Endothelial cell (in vitro differentiated cells): ENCODE measurements at places on chromosomes 4 and X.

- peaks cover 8% of the 10 kb centered on the region for H3K36me3 ChIP-seq
- no peaks in the 10 kb centered on the region for H3K27me3 ChIP-seq
- H3K4me3 ChIP-seq: no peak overlapping the region
- H3K27ac ChIP-seq: no peak overlapping the region
These were observed 19.4 kb upstream of the KLHL8 start for GRCh38 chr4:87239821-87240220.

- DNase-seq: no peak
- no peaks in the 10 kb centered on the region for H3K36me3 ChIP-seq
- no peaks in the 10 kb centered on the region for H3K27me3 ChIP-seq
- no peaks in the 10 kb centered on the region for H3K4me1 ChIP-seq
These were observed 68.8 kb upstream of the ARHGAP24 start for GRCh38 chr4:85406185-85406584.

- H3K36me3 ChIP-seq: no peaks in the 10 kb centered on the region
- H3K4me3 ChIP-seq: no peak overlapping the region
- DNase-seq: peak; percentile 41
- no peaks in the 10 kb centered on the region for H3K4me1 ChIP-seq
- H3K27me3 ChIP-seq: peaks cover 2% of the 10 kb centered on the region
- H3K27ac ChIP-seq: no peak overlapping the region
These were observed 623.8 kb upstream of the DIPK2B start for GRCh38 chrX:45824471-45824870.

DNA sequence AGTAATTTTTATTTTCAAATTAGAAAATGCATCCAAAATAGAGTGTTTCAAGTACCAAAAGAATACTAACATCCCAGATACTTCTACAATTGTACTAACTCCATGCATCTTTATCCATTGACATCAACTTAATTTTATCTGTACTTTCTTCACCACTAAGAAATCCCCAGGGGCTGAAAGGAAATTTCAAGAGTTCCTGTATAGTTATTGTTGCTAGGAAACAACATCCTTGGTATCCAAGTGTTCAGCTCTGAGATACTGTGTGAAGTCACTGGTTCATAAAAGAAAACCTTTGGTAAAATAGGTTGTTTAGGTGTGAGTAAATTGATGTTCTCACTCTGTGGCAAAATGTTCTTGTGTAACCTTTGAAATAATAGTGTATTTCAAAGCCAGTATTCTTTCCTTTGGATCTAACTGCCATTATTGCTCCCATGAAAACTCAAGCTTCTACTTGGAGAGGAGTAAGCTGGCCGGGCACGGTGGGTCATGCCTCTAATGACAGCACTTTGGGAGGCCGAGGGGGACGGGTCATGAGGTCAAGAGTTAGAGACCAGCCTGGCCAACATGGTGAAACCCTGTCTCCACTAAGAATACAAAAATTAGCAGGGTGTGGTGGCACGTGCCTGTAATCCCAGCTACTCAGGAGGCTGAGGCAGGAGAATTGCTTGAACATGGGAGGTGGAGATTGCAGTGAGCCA lies 72.9 kb downstream of the COMMD8 start:
- H3K4me3 ChIP-seq: no peak overlapping the region
- no peaks in the 10 kb centered on the region for H3K36me3 ChIP-seq
- H3K27ac ChIP-seq: no peak overlapping the region
- peaks cover 2% of the 10 kb centered on the region for H3K27me3 ChIP-seq
- DNase-seq: no peak

DNA sequence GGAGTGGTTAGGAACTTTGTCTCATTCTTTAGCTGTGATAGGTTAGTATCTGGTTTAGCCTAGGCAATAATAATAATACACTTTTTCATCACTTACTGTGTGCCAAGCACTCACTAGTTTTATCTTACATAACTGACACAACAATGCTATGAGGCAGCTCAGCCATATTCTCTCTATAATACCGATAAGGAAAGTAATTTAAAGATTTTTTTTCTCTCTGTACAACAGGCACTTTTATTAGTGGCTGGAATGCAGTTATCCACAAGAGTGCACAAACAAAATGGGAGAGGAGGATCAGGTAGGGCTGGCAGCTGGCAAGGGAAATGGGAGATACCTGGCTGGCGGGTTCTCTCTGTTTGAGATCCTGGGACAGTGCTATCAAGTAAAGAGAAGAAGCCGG lies 7.6 kb downstream of the RELL1 start:
- peaks cover 26% of the 10 kb centered on the region for H3K4me1 ChIP-seq
- peaks cover 5% of the 10 kb centered on the region for H3K27me3 ChIP-seq
- H3K36me3 ChIP-seq: peaks cover 5% of the 10 kb centered on the region
- H3K27ac ChIP-seq: no peak overlapping the region
- H3K4me3 ChIP-seq: no peak overlapping the region

- DNase-seq: peak; percentile 67
- H3K36me3 ChIP-seq: peaks cover 4% of the 10 kb centered on the region
- no peak overlapping the region for H3K4me3 ChIP-seq
- peaks cover 29% of the 10 kb centered on the region for H3K27me3 ChIP-seq
- no peak overlapping the region for H3K27ac ChIP-seq
These were observed 2.5 kb upstream of the HTRA3 start for GRCh38 chr4:8267077-8267476.

- no peaks in the 10 kb centered on the region for H3K27me3 ChIP-seq
- H3K36me3 ChIP-seq: no peaks in the 10 kb centered on the region
- H3K4me3 ChIP-seq: no peak overlapping the region
- no peak overlapping the region for H3K27ac ChIP-seq
These were observed 49.9 kb upstream of the MTMR1 start for GRCh38 chrX:150643271-150643670.

- H3K27me3 ChIP-seq: no peaks in the 10 kb centered on the region
- H3K36me3 ChIP-seq: no peaks in the 10 kb centered on the region
- DNase-seq: no peak
- H3K4me3 ChIP-seq: no peak overlapping the region
- H3K27ac ChIP-seq: no peak overlapping the region
These were observed 157.1 kb upstream of the FTHL17 start for GRCh38 chrX:31228909-31229308.

DNA sequence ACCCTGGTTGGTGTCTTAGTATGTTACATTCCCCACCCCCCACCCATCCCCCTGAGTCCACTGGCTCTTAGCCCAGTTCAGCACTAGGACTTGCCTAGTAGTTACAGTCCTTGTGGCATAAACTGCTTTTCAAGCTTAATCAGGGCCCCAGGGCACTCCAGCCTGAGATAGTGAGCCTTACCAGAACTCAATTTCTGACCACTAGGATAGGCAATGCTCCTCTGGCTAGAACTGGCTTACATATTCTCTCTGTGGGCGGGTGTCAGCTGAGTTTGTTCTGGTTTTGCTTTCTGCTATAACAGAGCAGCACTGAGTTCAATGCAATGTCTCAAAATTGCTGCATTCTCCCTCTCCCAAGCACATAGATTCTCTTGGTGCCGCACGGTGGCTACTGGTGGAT lies 391.4 kb upstream of the DIPK2B start:
- H3K27me3 ChIP-seq: no peaks in the 10 kb centered on the region
- H3K27ac ChIP-seq: no peak overlapping the region
- no peak for DNase-seq
- H3K4me1 ChIP-seq: no peaks in the 10 kb centered on the region
- H3K4me3 ChIP-seq: no peak overlapping the region

DNA sequence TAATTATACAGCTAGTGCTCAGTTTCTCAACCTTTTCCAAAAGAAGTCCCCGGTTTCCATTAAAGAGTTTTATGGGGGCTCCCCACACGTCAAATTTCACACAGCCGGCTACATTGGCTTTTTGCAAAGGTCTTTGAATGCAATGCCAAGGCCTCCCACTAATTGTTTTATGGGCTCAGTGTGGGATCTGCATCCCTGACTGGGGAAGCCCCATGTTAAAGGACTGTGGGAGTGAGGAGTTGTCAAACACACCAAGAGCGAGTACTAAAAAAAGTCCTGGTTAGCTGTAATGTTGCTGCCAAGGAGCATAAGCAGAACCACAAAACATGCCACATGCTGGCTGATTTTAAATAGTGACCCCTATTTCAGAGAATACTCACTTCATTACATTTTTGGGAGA lies 162.6 kb downstream of the BMPR1B start:
- H3K36me3 ChIP-seq: peaks cover 10% of the 10 kb centered on the region
- H3K27me3 ChIP-seq: peaks cover 4% of the 10 kb centered on the region
- no peaks in the 10 kb centered on the region for H3K4me1 ChIP-seq
- H3K4me3 ChIP-seq: no peak overlapping the region
- H3K27ac ChIP-seq: no peak overlapping the region

DNA sequence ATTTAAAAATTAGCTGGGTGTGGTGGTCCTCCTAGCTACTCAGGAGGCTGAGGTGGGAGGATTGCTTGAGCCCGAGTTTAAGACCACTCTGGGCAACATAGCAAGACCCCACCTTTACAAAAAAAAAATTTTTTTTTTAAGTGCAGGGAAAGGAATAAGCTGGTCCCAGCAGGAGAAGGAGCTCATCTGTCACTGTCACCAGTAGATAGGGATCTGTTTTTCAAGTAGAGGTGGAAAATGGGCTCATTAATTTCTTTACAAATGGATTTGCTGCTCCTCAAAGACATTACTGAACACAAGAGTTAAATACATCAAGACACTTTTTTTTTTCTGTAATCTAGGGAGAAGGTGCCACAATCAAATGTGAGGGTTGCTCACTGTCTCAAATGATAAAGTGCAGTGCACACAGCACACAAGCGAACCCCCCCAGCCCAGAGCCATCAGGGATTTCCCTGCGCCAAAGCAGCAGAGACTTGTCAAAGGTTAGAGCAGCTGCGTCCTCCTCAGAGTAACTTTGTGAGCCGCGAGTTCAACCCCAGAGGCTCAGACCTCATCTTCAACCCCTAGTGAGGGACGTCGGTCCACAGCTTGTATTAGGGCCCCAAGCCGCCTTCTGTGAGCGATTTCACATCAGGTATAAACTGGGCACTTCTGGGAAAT lies 14.3 kb upstream of the MTNR1A start:
- H3K36me3 ChIP-seq: no peaks in the 10 kb centered on the region
- H3K4me3 ChIP-seq: no peak overlapping the region
- H3K4me1 ChIP-seq: no peaks in the 10 kb centered on the region

DNA sequence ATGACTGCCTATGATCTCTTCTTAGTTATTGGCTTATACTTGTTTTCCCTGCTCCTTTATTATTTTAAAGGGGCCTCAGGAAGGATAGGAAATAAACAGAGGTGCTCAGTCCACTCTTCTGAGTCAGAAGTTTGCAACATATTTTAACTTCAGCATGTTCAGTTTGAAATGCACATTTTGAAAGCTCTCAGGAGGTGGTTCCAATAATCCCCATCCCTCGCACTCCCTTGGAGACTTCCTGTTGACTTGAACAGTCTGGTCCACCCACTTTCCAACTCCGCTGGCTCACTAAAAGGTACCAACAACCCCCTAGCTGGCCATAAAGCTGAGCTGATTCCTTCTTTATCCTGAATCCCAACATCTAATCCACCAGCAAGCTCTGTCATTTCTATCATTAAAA lies 78.3 kb upstream of the DUSP21 start:
- H3K27me3 ChIP-seq: no peaks in the 10 kb centered on the region
- H3K36me3 ChIP-seq: no peaks in the 10 kb centered on the region
- DNase-seq: no peak
- no peak overlapping the region for H3K4me3 ChIP-seq
- H3K4me1 ChIP-seq: peaks cover 5% of the 10 kb centered on the region
